Left ventricle myocardium superior (tissue), 1 donor: ENCODE measurements at places on chromosomes 3 and 15. TPM values are rescaled to one million over a fixed set of nuclear protein-coding genes. Genes with fewer than 3 reads are reported as not detected.

- no peak for DNase-seq
Observed at GRCh38 chr3:85303156-85303555, 344.4 kb downstream of the CADM2 start.

DNA sequence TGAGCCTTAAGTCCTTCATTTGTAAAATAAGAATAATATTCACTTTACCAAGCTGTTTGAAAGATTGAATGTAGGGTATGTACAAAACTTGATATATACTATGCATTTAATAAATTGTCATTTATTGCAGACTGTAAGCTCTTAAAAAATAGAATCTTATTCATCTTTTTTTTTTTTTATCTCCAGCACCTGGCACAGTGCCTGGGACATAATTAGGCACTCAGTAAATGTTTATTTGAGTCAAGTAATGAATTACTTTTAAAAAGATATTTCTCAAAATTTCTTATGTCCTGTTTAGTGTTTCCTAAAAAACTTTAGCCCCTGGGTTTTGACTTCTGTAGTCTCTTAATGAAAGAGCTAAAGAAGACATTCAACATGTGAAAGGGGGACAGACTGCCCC, 71.7 kb downstream of the TOP2B start:
- no peak for DNase-seq

DNA sequence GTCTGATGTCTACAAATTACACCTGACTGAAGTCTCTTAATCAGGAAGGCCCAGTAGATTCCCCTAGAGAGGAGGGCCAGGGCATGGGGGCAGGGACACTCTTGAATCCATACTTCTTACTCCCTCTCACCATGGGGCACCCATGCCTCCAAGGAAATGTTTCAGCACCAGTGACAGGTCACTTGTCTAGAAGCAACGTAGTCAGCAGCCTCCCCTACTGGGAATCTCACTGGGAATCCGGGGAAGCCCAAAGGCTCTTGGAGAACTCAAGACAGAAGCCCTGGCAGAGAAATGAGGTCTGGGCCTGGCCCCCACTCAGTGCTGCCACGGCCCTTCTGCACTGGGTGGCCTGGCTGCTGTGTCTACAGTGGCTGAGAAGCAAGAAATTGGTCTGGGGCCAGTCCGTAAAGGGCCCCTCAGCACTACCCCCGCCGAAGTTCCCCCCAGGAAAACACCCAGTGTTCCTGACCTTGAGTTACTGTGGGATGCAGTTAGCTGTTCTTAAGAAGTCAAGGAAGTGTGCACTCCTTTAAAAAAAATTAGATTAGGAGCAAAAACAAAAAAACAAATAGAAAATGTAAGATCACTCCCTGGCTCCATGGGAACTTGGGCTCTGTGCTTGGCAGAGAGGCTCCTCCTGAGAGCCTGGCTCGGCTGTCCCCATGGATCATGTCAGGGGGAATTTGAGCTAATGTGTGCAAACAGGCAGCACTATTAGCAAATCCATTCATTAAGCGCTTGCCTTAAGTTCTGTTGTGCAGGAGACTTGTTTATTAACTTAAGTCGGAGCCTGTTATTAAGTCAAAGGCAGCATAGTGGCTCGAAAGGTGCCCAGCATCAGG, 5.4 kb upstream of the LINGO1 start:
- no peak for DNase-seq

DNA sequence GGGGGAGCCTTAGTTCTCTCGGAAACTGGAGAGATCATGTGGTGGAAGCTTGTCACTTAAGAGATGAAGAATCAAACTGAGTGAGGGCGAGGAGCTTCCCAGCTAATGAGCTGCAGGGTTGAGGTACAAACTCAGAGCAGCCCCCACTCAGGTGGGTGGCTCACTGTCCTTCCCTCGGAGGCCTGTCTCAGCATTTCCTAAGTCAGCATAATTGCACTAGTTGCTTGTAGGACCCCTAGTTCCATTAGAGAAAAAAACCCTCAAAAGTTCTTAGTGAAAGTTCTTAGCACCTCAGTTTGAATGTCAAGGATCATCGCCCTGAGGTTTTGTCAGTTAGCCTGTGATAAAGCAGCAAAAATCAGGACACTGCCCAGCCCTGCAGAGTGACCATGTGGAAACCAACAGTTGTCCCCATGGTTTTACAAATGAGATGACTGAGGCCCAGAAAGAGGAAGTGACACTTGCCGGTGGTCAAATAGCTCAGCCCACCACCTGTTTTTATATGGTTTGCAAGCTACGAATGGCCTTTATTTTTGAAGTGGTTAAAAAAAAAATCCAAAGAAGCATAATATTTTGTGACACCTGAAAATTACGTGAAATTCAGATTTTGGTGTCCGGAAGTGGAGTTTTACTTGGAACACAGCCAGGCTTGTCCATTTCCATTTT, 11.9 kb downstream of the SMAD6 start:
- DNase-seq: no peak

GRCh38 chr15:75067123-75067830, 43.9 kb downstream of the PPCDC start:
- DNase-seq: no peak

- DNase-seq: no peak
Observed at GRCh38 chr15:29452881-29453731, 183.5 kb upstream of the NSMCE3 start.

- no peak for DNase-seq
Observed at GRCh38 chr3:183180110-183180783, 17.7 kb upstream of the LAMP3 start.

DNA sequence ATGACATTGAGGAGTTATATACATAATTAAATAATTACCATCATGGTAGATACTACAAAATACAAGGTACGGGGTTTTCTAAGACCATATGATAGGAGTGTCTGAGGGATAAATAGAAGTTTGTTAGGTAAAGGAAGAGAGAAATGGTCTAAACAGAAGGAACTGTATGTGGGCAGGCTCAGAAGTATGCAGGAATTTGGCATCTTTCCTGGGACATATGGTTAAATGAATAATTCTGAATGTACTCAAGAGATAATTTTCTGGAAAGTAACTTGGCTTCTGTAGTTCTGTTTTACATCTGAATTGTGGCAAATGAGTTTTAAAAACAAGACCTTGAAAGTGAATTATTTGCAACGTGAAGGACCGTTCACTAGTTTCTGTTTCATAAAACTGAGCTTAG, 17.5 kb downstream of the LMCD1 start:
- no peak for DNase-seq

- no peak for DNase-seq
Observed at GRCh38 chr15:89170364-89170763, 51.0 kb downstream of the RLBP1 start.

- DNase-seq: no peak
Observed at GRCh38 chr3:160569894-160570652, 4.7 kb upstream of the KPNA4 start.

DNA sequence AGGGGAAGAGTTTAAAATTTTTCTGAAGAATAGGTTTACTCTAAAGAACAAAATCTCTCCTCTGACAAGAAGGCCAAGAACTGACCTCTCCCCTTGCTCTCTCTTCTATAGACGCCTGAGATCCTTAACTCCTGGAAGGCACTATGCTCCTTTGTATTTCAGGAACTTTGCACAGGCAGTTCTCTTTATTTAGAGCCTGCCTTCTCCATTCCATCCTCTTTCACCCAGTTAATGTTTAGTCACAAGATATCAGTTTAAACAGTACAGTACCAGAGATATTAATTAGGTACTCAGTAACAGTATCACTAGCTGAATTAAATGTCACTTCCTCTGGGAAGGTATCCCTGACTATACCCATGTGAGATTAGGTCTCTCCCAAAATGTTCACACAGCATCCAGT, 33.5 kb downstream of the HERC1 start:
- DNase-seq: no peak

- DNase-seq: no peak
Observed at GRCh38 chr15:50229336-50229735, 36.2 kb downstream of the HDC start.

DNA sequence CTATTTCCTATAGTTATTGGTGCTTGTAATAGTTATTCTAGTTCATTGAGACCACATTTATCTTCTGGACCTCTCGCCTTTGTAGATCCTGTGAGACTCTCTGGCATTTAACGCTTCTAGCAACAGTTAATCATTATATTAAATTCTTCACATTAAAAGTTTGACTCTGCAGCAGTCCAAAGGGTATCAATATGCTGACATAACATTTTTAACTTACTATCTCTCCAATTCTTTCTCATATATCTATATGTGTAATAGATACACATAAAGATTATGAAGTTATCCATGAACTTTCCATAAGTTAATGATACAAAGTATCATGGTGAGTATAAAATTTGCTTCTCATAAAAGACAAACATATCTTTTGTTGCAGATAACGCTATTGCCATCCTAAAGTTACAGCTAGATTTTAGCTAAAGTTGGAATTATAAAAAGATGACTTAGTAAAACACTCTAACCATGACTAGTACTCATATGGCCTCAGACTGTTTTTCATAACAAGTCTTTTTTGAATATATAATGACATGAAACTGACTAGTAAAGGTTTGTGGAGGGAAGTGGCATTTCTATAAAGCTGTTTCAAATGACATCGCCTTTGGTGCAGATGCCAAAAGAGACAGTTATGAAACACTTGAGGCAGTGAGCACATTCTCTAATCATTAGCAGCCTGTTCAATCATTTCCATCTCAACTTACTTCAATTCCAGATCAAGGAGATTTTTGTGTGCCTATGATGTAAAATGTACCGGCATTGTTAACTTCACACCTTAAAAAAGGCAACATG, 379.3 kb upstream of the CBLB start:
- DNase-seq: no peak

GRCh38 chr3:191085091-191085490, 114.0 kb upstream of the OSTN start:
- DNase-seq: no peak

DNA sequence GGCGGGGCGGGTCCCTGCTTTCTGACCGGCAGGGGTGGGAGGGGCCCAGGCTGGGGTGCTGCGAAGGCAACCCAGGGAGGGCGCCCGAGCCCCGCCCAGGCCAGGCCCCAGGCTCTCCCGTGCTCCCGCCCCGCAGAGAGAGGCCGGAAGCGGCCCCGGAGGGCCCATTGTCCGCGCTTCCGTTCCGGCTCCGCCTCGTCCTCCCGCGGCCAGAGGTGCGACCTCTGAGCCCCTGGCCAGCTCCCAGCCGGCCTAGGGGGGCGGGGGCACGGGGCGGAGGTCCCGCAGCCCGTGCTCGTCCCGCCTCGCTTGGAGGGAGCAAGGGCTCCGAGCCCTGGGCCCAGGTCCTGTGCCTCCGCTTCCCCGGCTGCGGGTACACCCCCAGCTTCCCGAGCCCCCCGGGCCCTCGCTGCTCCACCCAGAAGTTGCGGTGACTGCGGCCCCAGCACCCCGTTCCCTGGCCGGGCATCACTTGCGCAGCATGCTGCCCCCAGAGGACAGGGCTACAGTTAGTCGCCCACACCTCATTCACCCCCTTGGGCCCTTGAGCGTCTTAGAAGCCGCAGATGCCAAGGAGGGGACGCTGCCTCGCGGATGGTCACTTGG, 20.4 kb upstream of the PLXND1 start:
- DNase-seq: peak; percentile 98

DNA sequence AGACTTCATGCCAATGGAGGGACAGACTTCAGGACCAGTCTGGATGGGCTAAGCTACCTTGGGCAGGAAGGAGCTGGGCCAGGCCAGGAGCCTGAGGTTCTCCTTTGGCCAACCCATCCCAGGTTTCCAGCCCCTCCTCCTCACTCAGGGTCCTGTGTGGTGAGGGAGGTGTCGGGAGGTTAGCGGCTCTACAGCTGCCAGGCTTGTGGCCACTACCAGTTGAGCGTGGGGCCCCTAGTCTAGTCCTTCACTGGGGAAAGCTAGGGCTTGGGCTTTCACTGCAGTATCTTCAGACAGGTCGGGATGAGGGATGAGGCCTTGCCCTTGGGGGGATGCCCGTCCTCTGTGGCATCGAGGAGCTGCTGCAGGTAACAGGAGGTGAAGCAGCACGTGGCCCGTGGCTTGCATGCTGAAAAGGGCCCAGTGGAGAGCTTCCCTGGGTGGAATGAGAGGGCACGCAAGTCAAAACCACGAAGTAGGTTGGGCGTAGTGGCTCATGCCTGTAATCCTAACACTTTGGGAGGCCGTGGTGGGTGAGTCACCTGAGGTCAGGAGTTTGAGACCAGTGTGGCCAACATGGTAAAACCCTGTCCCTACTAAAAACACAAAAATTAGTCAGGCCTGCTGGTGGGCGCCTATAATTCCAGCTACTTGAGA, 8.5 kb upstream of the FANCD2 start:
- DNase-seq: no peak

DNA sequence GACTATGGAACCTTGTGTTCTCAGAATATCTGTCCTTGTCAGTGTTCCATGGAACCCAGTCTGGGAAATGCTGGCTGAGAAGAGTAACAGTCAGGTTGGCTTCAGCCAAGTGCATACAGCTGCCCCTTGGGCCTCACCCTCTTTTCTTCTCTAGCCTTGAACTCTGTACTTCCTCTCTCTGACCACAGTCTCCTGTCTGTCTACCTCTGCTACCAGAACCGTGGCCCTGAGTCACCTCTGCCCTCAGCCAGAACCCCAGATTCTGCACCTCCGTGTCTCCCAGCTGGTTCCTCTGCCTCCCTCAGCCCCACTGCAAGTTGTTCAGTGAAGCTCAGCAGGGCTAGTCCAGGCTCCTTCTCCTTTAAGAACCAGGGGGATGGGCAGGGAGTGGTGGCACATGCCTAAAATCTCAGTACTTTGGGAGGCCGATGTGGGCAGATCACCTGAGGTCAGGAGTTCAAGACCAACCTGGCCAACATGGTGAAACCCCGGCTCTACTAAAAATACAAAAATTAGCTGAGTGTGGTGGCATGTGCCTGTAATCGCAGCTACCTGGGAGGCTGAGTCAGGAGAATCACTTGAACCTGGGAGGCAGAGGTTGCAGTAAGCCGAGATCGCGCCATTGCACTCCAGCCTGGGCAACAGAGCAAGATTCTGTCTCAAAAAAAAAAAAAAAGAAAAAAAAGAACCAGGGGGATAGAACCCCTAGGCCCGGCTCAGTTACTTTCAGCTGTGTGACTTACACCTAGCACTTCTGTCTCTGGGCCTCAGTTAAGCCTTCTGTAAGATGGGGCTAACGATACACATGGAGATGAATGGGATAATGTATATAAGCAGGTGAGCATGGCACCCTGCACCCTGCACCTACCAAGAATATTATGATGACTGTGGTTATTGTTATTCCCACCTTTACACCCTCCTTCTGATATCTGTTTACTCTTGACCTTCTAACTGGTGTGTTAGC, 24.3 kb upstream of the TATDN2 start:
- DNase-seq: no peak

- DNase-seq: no peak
Observed at GRCh38 chr3:62370858-62371719, 2.3 kb downstream of the FEZF2 start.

The TASOR gene
- total RNA-seq: 23.2 TPM

The P3H2 gene
- 1.2 TPM for total RNA-seq

The C3orf62 gene
- 3.0 TPM for total RNA-seq

The SPATA12 gene
- total RNA-seq: not detected

The KLHL40 gene
- total RNA-seq: 0.12 TPM

The C3orf49 gene
- not detected for total RNA-seq
